ENCODE measurements at places on chromosomes 13 and 19.

GRCh38 chr19:33811246-33811645 lies 14.6 kb downstream of the KCTD15 start:
- no peak for DNase-seq

DNA sequence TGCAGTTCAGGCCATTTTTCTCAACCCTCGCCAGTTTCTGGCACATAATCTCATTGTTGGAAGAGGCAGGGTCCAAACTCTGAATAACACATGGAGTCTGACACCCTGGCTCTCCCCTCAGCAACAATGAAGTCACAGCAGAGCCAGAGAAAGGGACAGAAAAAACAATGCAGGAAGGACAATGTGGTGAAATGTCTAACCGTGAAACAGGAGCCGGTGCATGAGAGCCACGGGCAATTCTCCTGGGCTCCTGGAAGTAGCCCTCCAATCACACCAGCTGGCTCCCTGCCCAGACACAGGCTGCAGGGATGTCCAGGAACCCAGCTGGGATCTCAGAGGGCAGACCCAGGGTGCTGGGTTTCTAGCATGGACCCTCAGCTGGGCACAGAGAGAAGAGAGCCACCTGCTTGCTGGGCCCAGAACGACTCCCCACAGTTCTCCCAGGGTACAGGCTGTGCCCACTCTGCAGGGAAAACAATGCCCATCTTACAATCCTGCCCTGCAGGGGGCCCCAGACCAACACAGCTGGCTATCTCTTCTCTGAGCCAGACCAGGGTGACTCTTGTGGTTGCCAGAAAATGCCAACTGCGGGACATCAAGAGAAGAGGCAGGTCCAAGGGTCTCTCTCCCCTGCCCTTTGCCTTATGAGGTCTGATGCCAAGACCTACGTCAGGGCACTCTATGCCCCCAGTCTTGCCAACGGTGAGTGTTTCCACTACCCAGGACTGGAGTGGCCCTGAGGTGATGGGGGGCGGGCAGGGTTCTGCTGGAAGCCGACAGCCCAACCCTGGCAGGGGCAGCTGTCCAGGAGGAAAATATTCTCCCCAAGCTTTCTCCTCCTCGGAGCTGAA lies 64.5 kb downstream of the CEBPG start:
- no peak for DNase-seq

GRCh38 chr19:37947778-37948177 lies 40.8 kb downstream of the SIPA1L3 start:
- DNase-seq, result no peak

GRCh38 chr13:51221674-51222036 lies 543 bp upstream of the FAM124A start:
- no peak for DNase-seq

DNA sequence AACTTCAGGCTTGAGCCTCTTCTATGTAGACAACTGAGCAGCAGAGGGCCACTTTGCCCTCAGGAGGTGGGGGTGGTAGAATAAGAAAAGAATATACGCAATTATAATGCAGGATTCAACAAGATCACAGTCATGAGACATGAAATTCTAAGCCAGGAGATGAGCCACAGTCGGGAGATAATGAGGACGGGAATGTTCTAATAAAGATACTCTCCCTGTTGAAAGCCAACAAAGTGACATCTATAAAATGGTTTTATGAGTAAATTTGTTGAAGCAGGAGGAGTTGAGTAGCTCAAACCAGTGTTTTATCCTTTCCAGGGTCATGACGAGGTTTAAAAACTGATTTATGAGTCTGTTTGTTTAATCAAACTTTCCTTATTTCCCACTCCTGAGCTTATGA lies 152.0 kb upstream of the SERP2 start:
- DNase-seq, result no peak

- DNase-seq, result no peak
These were observed 2.5 kb downstream of the ATP4B start for GRCh38 chr13:113655346-113656002.

GRCh38 chr13:60837806-60838205 lies 440.8 kb downstream of the TDRD3 start:
- no peak for DNase-seq

GRCh38 chr13:113742000-113742441 lies 17.0 kb upstream of the TMEM255B start:
- DNase-seq, result no peak

- no peak for DNase-seq
These were observed 52.0 kb upstream of the TNFRSF19 start for GRCh38 chr13:23518231-23518630.

DNA sequence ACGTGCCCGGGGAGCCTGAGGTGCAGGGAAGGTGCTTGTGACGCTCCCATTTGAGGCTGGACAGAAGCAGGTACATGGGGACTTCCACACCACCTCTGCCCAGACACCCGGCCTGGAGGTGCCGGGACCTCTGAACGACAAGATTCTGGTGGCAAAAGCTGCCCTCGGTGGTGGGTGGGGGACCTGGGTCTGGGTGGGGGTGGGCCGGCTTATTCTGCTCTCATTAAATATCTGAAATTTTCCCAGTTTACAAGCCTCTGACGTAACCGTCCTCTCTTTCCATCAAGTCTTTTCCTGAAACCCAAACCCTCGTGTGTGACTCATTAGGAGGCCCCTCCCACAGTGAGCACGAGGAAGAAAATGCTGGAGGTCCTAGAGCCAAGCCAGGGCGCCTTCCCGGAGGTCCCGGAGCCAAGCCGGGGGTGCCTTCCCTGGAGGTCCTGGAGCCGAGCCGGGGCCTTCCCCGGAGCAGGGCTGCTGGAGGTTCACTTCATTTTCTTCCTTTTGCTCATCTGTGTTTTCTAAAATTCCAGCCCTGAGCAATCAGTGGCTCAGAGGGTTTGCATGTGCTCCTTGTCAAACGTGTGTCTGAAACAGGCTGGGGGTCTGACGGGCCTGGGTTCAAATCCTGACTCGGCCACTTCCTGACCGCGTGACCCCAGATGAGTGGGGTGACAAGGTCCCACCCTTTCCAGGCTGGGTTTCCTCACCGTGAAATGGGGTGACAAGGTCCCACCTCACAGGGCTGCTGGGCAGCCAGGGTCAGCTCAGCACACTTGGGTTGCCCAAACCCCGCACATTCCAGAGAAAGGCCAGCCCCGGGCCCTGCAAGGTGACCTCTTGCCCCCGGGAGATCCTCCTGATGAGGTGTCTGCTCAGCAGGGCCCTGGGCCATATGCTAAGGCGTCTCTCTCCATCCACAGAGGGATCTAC lies 10.0 kb downstream of the CFD start:
- no peak for DNase-seq

DNA sequence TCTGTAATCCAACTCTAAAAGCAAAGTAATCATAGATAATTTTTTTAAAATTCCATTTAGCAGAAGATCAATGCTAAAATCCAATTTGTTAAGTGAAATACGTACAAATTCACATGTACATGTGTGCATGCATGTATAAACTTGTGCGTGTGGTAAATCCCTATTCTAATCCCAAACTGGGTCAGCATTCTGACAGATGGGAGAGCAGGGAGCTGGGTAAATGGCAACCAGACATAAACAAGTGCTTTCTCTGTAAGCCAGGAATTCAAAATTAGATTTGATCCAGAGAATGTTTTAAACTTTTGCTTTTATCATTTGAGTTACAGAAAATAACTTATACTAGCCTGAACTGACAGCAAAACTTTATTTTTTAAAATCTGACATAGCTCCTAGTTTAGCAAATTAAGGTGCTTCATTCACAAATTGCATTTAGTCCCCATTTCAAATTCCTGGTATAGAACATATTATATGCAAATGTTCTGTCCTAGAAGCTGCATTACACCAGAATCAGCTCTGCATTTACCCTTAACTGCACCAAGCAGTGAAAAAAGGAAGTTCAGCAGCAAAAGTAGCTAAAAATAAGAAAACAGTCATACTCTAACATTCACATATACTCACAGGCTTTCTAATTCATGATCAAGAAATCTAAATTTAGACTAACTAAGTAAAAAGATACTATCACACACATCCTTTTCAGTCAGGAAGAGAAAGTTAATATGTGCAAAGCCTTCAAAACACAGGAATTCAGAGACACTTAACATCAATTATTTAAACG lies 32.6 kb downstream of the UBL3 start:
- no peak for DNase-seq

DNA sequence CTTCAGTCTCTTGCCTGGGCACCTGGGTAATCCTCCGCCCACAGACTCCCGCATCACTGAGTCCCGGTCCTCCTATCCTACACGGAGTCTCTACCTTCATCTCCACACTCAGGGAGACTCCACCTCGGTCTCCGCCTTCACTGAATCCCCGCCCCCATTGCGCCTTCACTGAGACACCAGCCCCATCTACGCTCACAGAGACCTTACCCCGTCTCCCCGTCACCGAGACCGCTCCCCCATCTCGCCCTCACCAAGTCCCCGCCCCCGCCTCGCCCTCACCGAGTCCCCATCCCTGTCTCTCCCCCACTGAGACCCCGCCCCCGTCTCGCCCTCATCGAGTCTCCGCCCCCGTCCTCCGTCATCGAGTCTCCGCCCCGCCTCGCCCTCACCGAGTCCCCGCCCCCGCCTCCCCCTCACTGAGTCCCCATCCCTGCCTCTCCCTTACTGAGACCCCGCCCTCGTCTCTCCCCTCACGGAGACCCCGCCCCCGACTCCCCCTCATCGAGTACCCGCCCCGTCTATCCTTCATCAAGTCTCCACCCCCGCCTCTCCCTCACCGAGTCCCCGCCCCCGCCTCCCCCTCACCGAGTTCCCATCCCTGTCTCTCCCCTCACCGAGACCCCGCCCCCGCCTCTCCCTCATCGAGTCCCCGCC lies 23.1 kb upstream of the ZNF846 start:
- peak; percentile 96 for DNase-seq

GRCh38 chr19:18097993-18098890 lies 664 bp downstream of the MAST3 start:
- DNase-seq, result no peak

- DNase-seq, result no peak
These were observed 3.9 kb upstream of the SIX5 start for GRCh38 chr19:45772912-45773311.

- DNase-seq, result no peak
These were observed 1930.2 kb upstream of the PCDH20 start for GRCh38 chr13:63345835-63346234.

GRCh38 chr13:77356155-77356554 lies 29.3 kb upstream of the MYCBP2 start:
- DNase-seq, result no peak

DNA sequence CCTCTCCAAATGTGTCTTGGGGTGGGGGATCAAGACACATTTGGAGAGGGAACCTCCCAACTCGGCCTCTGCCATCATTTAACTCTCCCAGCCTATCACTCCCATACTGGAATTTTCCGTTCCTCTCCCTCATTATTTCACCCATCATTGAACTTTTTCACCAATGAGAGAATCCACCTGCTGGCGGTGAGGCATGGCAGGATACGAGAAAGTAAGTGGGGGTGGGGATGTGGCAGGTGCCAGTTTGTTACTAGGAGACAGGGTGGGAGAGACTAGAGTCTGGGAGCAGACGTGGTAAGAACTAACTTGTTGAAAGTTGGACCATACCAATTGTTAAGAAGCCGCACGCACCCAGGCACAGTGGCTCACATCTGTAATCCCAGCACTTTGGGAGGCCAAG lies 6.9 kb downstream of the GIPR start:
- no peak for DNase-seq

- peak; percentile 48 for DNase-seq
These were observed 3.9 kb downstream of the TMEM147 start for GRCh38 chr19:35549174-35549788.

- no peak for DNase-seq
These were observed 2.8 kb downstream of the IGFLR1 start for GRCh38 chr19:35739275-35740107.

- no peak for DNase-seq
These were observed 10.8 kb downstream of the STAP2 start for GRCh38 chr19:4327877-4328242.

- DNase-seq, result no peak
These were observed 68.7 kb downstream of the POSTN start for GRCh38 chr13:37529751-37530385.

GRCh38 chr19:23075031-23075733 lies 41.6 kb upstream of the ZNF730 start:
- DNase-seq, result no peak

GRCh38 chr13:101773062-101773461 lies 320.6 kb downstream of the ITGBL1 start:
- DNase-seq, result no peak

- no peak for DNase-seq
These were observed 9.5 kb upstream of the MED26 start for GRCh38 chr19:16637535-16637934.

DNA sequence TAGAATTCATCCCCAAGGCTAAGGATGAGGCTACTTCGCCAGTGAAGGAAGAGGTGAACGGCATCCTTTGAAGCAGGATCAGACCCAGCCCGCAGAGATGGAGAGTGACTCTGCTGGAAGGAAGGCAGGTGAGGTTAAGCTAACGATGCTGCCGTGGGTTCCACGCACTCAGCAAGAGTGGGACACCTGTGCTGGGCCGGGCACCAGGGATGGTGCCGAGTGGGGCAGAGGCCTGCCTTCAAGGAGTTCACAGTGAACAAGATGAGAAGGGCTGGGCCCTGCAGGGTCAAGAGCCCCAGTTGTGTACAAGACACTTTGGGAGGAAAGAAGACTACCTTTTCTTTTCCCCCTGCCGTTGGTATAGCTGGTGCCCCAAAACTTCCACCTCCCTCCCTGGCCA lies 606.6 kb downstream of the LIG4 start:
- DNase-seq, result no peak

- DNase-seq, result no peak
These were observed 105.1 kb downstream of the COG6 start for GRCh38 chr13:39760521-39760920.

DNA sequence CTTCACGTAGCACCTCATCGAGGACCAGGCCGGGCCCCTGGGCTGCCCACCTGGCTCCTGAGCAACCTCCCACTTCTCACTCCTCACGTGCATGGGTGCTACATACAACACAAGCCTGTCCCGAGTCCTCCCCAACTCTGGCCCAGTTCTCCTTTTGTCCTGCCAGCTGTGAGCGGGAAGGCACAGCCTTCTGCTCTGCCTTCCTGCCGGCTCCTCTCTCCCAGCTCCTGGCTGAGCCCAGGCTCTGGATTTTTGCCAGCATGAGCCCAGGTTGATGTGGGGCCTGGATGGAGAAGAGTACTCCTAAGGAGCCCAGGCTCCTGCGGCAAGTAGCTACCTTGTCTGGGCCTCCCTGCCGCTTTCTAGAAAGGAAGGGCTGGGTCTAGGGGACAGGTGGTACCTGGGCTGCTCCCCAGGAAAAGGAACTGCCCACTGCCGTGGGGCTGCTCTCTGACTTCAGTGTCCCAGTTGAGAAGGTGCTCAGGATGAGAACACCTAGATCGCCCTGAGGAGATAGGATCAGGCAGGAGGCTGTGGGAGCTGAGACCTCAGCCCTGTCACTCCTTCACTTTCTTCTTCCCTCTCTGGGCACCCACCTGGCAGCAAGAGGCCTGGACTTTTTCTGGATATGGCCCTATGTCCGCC lies 23.6 kb downstream of the LYL1 start:
- DNase-seq, result no peak

- no peak for DNase-seq
These were observed 1213.1 kb downstream of the OLFM4 start for GRCh38 chr13:54241719-54242118.

GRCh38 chr13:30021611-30022010 lies 171.2 kb upstream of the UBL3 start:
- DNase-seq, result no peak

Measured in T-helper 1 cell (primary cell).